ENCODE measurements at places on chromosomes 3 and 15.
A peak's percentile ranks its signal among the peaks of the same experiment; 100 is the strongest.

DNA sequence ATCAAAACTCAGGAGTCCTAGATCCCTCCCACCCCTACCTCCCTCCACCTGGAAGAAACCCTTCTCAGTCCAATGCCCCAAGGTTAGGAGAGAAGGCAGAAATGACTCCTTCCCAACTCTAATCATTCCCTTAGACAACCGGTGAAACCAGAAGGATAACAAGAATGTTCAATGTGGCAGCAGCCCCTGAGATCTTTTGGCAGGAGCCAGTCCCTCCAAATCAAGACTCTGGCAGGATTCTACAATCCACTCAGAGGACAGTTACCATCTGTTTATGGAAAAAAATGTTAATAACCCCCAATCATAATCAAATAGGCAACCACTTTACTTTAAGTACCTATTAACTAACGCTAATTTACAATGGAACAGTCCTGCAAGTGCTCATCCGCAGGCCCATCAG is 136.5 kb downstream of the NTRK3 start:
- no peak for DNase-seq

DNA sequence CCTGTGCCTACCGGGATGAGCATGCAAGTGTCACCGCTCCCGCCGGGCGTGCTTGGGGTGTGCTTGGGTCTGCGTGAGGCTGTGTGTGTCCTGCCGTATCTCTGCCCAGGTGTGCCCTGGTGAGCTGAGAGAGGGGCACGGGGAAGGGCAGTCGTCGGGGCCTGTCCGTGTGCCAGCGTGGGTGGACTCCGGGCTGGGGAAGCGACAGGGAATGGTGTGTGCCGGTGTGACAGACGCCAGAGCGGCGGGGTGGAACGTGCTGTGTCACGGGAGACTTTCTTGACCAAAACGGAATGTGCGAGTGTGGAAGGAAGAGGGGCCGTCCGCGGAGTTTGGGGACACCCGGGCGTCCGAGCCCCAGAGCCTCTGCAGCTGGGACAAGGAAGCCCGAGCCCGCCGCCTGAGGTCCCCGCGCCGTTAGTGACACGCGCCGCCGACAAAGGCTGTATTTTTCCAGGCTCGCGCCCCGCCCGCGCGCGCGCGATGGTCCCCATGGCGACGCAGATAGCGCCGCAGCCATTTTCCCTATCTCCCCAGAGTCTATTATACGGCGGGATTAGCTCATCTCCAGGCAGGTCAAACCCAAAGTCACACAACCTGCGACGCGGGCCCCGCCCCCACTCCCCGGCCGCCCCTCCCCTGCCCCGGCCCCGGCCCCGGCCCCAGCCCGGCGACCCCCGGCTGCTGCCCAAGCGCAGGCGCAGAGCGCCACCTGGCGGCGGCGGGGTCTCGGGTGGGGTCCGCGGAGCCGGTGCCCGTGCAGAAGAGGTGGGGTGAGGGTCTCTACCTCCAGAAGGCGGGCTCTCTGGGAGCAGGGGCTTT is 4.5 kb upstream of the GATA2 start:
- peak; percentile 45 for DNase-seq

GRCh38 chr15:71295603-71296314 is 180.5 kb downstream of the THSD4 start:
- DNase-seq: no peak

DNA sequence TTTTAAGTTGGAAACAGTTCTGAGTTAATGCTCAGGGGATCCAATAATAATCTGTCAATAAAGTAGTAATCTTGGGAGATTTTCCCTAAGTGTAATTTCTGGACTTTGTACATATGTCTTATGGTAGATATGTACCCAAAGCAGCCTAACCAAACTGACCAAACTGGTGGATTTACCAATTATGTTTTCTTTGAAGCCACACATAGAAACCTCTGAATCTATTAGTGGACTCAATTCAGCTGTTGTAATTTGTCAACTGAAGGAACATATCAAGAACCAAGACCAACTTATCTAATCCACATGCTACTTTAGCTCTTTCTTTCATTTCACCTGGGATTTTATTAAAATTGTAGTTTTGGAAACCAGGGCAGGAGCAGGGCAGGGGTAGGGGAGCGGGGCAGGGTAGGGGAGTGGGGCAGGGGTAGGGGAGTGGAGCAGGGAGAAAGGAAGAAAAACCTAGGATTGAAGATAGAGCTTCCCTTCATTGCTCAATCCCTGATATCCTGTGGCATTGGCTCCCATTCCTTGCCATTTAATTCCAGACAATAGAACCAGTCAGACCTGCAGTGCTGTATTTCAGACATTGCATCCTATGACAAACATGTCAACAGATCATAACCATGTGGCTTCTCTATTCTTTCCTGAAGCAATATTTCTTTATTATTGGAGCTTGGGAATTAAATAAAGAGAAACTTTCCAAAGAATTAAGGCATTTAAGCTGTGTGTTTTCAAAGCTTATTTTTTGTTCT is 101.8 kb downstream of the NFKBIZ start:
- no peak for DNase-seq

DNA sequence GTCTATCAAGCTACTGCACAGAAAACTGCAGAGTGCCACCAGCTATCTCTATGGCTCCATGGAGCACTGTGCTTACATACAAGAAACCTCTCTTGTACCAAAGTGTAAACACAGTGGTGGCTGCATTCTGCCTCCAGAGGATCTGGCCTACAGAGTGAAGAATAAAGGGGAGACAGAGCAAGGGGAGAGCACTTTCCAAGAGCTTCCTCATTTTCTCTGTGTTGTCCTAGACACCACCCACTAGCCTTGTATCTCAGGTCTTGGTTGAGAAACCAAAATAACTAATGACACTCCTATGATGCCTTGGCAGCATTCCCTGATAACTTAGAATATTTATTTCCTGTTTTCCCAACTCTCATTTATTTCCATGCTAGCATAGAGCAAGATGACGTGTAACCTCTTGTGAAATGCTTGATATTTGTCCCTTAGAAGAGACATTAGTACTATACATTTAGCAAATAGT is 56.9 kb upstream of the PHLDB2 start:
- DNase-seq: no peak

- DNase-seq: no peak
Measured at GRCh38 chr3:184648636-184649035, 63.2 kb downstream of the MAGEF1 start.

GRCh38 chr3:3853544-3853943 is 54.3 kb downstream of the LRRN1 start:
- no peak for DNase-seq

DNA sequence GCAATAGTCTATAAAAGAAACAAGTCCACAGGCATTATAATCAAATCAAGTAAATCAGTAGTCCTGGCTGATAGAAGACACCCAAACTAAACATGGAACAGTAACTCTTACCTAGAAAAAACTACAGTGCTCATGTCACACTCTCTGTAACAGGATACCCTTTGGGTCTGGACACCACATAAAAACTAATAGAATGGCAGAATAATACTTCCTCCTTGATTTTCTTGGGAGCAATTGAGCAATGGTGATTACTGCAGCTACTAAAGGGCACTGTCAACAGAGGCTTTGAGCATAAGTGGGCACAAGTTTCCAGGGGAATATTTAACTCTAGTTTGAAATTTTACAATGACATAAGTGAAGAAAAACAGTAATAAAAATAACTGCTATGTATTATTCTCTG is 59.5 kb downstream of the GLB1 start:
- DNase-seq: no peak

GRCh38 chr3:38878646-38879045 is 62.6 kb upstream of the SCN10A start:
- no peak for DNase-seq

DNA sequence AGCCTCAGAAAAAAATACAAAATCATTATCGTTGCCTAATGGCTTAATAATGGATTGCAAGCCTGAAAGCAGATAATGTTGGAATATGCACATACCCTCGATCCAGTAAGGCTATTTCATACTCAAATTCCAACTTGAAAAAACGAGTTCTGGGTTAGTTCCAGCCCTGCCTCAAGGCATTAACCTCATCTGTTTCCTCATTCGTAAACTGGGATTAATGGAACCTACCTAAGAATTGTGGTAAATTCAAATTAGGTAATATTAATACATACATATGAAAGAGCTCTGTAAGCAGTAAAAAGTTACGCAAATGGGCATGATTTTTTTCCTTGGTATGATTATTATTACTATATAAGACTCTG is 107.5 kb downstream of the SRGAP3 start:
- no peak for DNase-seq

- no peak for DNase-seq
Measured at GRCh38 chr3:186596568-186597287, 16.1 kb upstream of the AHSG start.

DNA sequence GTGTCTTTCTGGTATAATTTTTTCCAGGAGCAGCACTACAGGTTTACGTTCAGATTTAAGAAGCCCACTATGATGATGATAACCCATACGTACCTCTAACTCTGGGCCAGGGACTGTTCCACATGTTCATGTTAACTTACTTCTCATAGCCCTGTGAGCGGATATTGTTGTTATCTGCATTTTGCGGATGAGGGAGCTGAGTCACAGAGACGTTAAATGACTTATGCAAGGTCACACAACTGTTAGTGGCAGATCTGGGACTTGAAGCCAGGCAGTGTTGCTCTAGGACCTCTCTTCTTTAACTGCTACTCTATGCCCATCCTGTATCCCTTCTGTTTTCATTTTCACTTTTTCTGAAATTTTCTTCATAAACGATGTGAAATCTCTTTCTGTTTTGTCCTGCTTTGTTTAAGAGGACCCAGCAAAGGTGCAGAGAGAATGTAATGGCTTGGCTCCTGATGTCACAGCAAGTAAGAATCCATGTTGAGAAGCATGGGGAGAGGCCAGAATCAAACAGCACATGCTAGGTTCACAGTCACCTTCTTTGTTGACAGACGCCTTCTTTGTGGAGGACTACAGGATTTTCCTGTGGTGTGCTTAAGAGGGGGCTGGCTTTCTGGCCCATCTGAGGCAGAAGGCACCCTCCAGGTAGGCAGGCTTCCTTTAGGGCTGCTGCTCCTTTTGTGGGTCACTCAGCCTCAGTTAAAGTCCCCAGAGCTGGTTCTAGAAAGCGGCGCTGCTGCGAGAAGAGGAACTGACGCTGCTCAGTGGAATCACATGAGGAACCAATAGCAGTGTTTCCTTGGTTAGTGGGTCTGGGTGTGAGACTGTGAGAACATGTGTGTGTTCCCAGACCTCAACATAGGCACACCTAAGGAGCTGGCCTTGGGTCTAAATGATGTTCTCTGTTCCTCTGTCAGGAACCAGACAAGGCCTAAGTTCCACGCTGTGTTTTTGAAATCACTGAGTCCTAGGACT is 121.6 kb downstream of the TMEM108 start:
- no peak for DNase-seq

DNA sequence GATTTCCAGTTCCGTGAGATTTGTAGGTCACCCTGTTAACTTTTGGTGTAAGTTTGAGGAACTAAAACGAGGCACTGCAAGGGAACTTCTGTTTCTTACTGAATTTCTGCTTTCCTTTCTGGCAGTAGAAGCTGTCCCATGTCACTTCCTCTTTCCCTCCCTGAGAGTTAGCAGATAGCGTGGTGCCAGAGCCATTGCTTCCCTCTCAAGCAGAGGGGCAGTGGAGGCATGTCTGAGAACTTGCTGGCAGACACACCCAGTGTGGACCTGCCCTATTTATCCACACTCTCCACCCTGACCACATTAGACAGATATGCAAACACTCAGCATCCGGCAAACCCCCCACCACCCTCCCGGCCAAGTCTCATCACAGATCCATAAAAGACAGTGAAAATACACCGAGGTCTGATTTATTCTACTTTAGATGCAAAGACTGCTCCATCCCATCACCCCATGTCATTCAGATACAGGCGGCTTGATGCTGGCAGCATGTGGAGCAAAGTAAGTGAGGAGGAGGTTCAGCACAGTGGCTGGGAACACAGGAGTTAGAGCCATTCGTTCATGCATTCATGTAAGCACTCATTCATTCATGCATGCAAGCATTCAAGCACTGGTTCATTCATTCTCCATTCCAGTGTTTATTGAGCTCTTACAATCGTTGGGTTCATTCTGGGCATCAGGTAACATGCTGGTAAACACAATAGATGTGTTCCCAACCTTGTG is 324.7 kb downstream of the SHQ1 start:
- peak; percentile 76 for DNase-seq

All from pons (tissue), 1 donor.